ENCODE measurements at places on chromosomes 7 and 10.

GRCh38 chr7:46385662-46386309, 464.7 kb upstream of the IGFBP3 start:
- H3K4me3 ChIP-seq = no peak overlapping the region
- peaks cover 6% of the 10 kb centered on the region for H3K4me1 ChIP-seq
- H3K36me3 ChIP-seq = no peaks in the 10 kb centered on the region

DNA sequence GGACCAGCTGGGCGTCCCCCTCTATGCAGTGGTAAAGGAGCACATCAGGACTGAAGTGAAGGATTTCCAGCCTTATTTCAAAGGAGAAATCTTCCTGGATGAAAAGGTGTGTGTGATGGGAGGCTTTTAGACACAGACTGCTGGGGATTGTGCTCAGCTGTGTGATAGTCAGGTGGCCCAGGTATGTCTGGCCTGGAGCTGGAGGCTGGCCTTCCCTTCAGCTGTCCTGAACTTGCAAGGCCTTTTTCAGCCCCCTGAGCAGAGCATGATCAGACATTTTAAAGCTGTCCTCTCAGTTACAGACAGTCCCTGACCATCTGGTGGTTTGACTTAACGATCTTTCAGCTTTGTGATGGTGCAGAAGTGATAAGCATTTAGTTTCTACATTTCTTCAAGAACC, 17.6 kb downstream of the PRXL2A start:
- no peaks in the 10 kb centered on the region for H3K27me3 ChIP-seq
- no peaks in the 10 kb centered on the region for H3K36me3 ChIP-seq
- H3K4me3 ChIP-seq = no peak overlapping the region
- DNase-seq = no peak

- no peaks in the 10 kb centered on the region for H3K27me3 ChIP-seq
- no peak overlapping the region for H3K4me3 ChIP-seq
- H3K4me1 ChIP-seq = no peaks in the 10 kb centered on the region
- no peaks in the 10 kb centered on the region for H3K36me3 ChIP-seq
- H3K27ac ChIP-seq = no peak overlapping the region
Observed at GRCh38 chr10:49622426-49623425, 8.9 kb downstream of the CHAT start.

GRCh38 chr10:96740141-96740540, 19.8 kb upstream of the PIK3AP1 start:
- no peaks in the 10 kb centered on the region for H3K36me3 ChIP-seq
- no peak overlapping the region for H3K4me3 ChIP-seq
- H3K27me3 ChIP-seq = no peaks in the 10 kb centered on the region
- H3K27ac ChIP-seq = no peak overlapping the region
- no peak for DNase-seq

GRCh38 chr7:50155755-50156154, 62.7 kb upstream of the ZPBP start:
- DNase-seq = no peak
- H3K27me3 ChIP-seq = no peaks in the 10 kb centered on the region
- H3K27ac ChIP-seq = no peak overlapping the region
- H3K36me3 ChIP-seq = no peaks in the 10 kb centered on the region
- H3K4me3 ChIP-seq = no peak overlapping the region

GRCh38 chr10:93074597-93075368, 1.1 kb downstream of the CYP26A1 start:
- H3K27ac ChIP-seq = no peak overlapping the region
- peaks cover 19% of the 10 kb centered on the region for H3K4me1 ChIP-seq
- H3K36me3 ChIP-seq = no peaks in the 10 kb centered on the region
- DNase-seq = no peak
- no peak overlapping the region for H3K4me3 ChIP-seq

DNA sequence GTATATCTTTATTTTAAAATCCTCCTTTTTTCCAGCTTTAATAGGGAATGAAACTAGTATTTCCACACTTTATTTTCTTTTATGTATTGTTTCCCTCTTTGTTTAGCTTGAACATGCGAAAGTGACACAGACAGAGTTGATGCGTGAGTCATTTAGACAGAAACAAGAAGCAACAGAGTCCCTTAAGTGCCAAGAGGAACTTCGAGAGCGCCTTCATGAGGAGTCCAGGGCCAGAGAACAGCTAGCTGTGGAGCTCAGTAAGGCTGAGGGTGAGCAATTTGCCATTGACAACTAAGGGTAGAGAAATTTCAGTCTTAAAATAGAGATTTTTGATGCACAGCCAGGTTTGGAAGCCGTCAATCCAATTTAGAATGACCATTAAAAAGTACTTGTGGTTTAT, 73.1 kb downstream of the CYP51A1 start:
- H3K4me3 ChIP-seq = no peak overlapping the region
- no peaks in the 10 kb centered on the region for H3K4me1 ChIP-seq
- H3K36me3 ChIP-seq = no peaks in the 10 kb centered on the region

GRCh38 chr10:98790817-98791216, 344.1 kb upstream of the HPS1 start:
- H3K36me3 ChIP-seq = no peaks in the 10 kb centered on the region
- no peak overlapping the region for H3K4me3 ChIP-seq
- no peaks in the 10 kb centered on the region for H3K4me1 ChIP-seq
- H3K27me3 ChIP-seq = peaks cover 22% of the 10 kb centered on the region
- H3K27ac ChIP-seq = no peak overlapping the region

DNA sequence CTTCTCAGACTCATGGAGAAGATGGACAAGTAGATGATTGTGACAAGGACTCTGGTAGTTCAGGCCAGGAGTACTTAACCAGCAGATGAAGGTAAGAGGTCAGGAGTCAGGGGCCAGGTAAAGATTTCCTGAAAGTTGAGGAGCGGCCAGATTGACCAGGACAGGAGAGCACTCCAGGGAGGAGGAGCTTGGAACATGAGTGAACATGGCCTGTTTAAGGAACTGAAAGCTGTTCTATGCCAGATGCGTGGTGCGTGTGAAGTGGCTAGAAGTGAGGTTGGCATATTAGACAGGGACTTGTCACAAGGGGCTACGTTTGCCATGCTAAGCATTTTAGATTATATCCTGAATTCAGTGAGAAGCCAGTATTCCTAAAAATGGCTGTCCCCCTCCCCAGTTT, 157.2 kb downstream of the WNT2 start:
- no peak for DNase-seq
- no peak overlapping the region for H3K27ac ChIP-seq
- no peaks in the 10 kb centered on the region for H3K36me3 ChIP-seq
- no peaks in the 10 kb centered on the region for H3K27me3 ChIP-seq
- no peak overlapping the region for H3K4me3 ChIP-seq

GRCh38 chr10:31280972-31281371, 38.0 kb upstream of the ZEB1 start:
- no peaks in the 10 kb centered on the region for H3K4me1 ChIP-seq
- DNase-seq = no peak
- no peak overlapping the region for H3K27ac ChIP-seq
- no peaks in the 10 kb centered on the region for H3K36me3 ChIP-seq
- no peak overlapping the region for H3K4me3 ChIP-seq
- no peaks in the 10 kb centered on the region for H3K27me3 ChIP-seq

DNA sequence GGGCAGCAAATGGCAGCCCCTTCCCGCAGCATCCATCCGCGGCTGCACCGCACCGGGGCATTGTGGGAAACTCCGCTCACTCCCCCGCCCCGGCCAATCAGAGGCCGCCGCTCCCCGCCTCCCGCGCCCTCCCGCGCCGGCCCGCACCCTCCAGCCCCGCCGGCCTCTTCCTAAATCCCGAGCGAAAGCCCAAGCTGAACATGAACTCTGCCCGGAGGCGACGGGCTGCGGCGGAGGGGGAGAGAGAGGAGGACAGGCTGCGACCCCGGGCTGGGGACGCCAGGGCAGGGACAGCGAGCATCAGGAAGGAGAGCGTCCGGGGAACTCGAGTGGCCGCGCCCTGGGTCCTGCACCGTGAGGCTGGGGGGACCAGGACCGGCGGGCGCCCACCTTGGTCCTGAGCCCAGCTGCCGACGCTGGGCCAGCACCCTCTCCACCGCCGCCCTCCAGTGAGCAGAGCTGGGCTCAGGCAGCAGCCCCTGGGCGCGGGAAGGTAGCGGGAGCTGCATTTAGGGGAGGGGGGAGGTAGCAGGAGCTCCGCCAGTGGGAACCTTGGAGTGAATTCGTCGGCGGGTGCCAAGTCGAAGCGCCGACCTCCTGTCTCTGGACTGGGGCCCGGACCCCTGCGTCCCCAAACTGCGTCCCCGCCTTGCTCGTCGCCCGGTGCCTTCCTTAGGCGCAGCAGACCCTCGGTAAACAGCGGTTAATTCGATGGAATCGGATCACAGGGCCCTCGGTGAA, at the start of gene DGKI:
DGKI (minus strand) TSS at position 148 of the 741 bp plus-strand sequence.
- DNase-seq = no peak
- no peaks in the 10 kb centered on the region for H3K36me3 ChIP-seq
- no peak within 1 kb of the TSS for H3K27ac ChIP-seq
- H3K27me3 ChIP-seq = peaks cover 1% of the 10 kb centered on the region

DNA sequence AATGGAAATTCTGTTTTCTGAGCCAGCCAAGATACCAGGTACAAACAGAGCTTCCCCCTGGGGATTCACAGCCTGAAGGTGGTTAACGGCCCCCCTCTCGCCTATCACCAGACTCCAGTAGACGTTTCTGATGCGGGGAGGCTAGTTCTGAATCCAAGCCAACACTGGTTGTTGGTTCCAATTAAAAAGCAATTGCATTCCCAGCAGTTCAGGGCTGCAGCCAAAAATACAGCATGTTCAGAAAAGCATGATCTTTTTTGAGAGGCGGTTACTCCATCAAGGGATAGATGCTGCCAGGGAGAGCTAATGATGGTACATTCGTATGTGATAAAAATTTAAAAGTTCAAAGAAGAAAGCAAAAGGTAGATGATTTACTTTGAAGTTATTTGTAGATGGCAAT, 481.0 kb downstream of the GALNT17 start:
- no peaks in the 10 kb centered on the region for H3K36me3 ChIP-seq
- DNase-seq = no peak
- no peaks in the 10 kb centered on the region for H3K4me1 ChIP-seq
- H3K27me3 ChIP-seq = no peaks in the 10 kb centered on the region
- no peak overlapping the region for H3K4me3 ChIP-seq
- no peak overlapping the region for H3K27ac ChIP-seq

DNA sequence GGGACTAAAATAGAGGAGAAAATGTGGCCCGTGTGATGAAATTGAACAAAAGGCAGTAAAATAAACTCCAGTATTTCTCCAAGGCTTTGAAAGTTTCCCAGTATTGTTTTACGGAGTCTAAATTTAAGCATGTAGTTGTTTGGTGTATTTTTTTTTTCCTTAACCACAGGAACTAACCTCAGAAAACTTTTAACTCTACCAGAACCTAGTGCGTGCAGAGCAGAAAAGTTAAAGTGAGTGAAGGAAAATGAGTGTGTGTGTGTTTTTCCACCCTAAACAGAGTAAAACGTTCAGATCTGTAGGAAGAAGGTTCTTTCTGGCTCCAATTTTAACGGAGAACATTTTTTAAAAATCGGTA, 812 bp downstream of the PROSER2 start:
- DNase-seq = no peak
- peak overlapping the region; percentile 73 for H3K27ac ChIP-seq
- H3K36me3 ChIP-seq = no peaks in the 10 kb centered on the region
- H3K4me1 ChIP-seq = peaks cover 15% of the 10 kb centered on the region
- no peaks in the 10 kb centered on the region for H3K27me3 ChIP-seq
- peak overlapping the region; percentile 89 for H3K4me3 ChIP-seq

DNA sequence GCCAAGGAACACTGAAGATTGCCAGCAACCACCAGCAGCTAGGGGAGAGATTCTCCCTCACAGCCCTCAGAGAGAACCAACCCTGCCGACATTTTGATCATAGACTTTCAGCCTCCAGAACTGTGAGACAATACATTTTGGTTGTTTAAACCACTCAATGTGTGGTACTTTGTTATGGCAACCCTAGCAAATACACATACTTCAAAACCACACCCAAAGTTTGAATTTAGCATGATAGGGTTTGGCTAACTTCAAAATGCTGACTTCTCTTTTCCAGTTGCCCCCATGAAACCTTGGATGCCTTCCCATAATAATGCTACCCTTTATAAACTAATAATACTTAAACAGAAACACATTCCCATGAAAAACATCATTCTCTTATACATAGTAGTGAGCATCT, 149.8 kb downstream of the DGKI start:
- no peaks in the 10 kb centered on the region for H3K4me1 ChIP-seq
- H3K27ac ChIP-seq = no peak overlapping the region
- 0 out of 2 replicates have a peak, but pooled peaks cover 3% of the 10 kb centered on the region for H3K27me3 ChIP-seq
- H3K36me3 ChIP-seq = no peaks in the 10 kb centered on the region

DNA sequence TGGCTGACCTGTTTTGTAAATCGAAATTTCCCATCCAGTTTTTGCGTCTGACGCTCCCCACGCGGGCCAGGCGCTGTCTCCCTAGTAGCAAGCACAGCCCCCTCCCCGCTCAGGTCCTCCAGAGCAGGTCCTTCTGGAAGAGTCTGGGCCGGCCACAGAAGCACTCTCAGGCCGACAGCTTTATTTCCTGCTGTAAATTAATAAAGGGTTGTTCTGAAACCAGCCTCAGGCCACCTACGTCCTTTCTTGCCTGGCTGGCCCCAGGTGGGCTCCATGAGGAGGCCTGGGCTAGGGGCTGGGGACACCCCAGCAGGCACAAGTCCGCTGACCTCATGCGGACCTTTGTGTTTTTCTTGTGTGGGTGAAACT, 35.2 kb downstream of the CAMK2B start:
- no peak overlapping the region for H3K4me3 ChIP-seq
- DNase-seq = no peak
- no peaks in the 10 kb centered on the region for H3K4me1 ChIP-seq
- H3K36me3 ChIP-seq = no peaks in the 10 kb centered on the region
- peaks cover 15% of the 10 kb centered on the region for H3K27me3 ChIP-seq

GRCh38 chr7:11212816-11213215, 239.1 kb downstream of the PHF14 start:
- no peak overlapping the region for H3K4me3 ChIP-seq
- H3K27me3 ChIP-seq = no peaks in the 10 kb centered on the region

DNA sequence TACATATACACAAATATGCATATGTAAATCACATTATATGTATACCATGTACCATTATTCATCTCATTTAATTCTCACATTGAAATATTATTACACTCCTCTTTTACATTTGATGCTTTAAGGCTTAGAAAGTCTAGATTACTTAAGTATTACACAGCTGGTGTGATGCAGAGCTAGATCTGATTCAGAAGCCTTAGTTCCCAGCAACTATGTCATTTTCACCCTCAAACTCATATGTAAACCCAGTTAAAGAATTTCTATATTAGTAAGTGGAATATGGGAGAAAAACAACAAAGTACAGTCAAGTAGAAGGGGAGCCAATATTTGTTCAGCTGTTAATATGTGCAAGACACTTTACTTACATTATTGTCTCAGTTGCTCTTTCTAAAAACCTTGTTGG, 74.3 kb upstream of the CSTF2T start:
- H3K4me1 ChIP-seq = no peaks in the 10 kb centered on the region
- no peak overlapping the region for H3K4me3 ChIP-seq
- H3K36me3 ChIP-seq = no peaks in the 10 kb centered on the region
- H3K27me3 ChIP-seq = peaks cover 5% of the 10 kb centered on the region

- H3K27ac ChIP-seq = peak overlapping the region; percentile 36
- no peak overlapping the region for H3K4me3 ChIP-seq
- no peaks in the 10 kb centered on the region for H3K27me3 ChIP-seq
- peak; percentile 40 for DNase-seq
- no peaks in the 10 kb centered on the region for H3K36me3 ChIP-seq
Observed at GRCh38 chr7:34338961-34339526, 319.0 kb upstream of the NPSR1 start.

- peaks cover 22% of the 10 kb centered on the region for H3K36me3 ChIP-seq
- H3K4me1 ChIP-seq = no peaks in the 10 kb centered on the region
- no peak overlapping the region for H3K27ac ChIP-seq
- DNase-seq = no peak
- no peaks in the 10 kb centered on the region for H3K27me3 ChIP-seq
Observed at GRCh38 chr10:125768219-125768855, 7.3 kb downstream of the MMP21 start.

- H3K4me3 ChIP-seq = no peak overlapping the region
- no peak for DNase-seq
- H3K4me1 ChIP-seq = no peaks in the 10 kb centered on the region
- H3K36me3 ChIP-seq = peaks cover 9% of the 10 kb centered on the region
Observed at GRCh38 chr7:151558575-151558974, 38.9 kb upstream of the RHEB start.
